NCI-H1436 (cell line): ENCODE measurements at places on chromosomes 5 and 9.

DNA sequence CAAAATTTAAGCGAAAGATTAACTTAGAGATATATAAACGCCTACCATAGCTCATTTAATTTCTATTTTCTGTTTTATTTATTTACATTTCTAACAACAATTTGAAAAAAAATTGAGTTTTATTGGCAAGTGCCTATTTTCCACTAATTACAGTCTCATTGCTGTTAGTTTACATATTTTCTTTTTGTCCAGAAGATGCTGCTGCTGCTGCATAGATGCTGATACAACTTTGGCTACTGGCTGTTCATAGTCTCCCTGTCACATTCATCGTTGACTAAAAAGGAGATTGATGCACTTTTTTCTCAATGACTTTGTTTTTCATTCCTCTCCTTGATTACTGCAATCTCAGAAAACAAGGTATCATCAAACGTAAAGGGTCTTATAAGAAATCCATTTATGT is 235.4 kb downstream of the CDH9 start:
- no peak for DNase-seq

- peak; percentile 28 for DNase-seq
These were observed at the start of gene RANBP17 for GRCh38 chr5:170861917-170862766. Gene RANBP17 (plus strand): TSS chr5:170862018.

DNA sequence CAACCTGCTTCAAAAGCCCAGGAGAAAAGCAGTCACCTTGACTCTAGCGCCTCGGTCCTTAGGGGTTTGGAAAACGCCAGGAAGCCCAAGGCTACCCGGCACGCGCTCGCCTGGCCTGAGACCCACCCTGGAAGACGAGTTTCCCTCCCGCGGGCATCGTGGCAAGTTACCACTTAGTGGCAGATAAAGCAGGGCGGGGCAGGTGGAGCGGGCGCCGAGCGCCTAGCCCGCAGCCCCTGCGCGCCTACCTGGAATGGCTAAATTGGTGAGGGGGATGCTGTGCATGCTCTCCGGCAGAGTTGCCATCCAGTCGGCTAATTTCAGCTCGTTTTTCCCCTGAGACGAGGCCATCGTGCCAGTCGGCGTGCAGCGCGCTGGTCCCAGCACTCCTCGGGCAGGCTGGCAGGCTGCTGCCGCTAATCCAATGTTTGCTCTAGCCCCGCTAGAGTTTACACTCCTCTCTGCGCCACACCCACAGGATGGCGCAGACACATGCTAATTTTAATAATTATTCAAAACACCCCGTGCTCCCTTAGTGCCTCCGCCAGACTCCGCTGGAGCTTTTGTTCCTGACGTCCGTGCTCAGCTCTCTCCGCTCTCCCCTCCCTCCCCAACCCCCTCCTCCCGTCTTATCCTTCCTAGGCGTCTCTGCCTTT is at the start of gene PLCXD3:
TSS of gene PLCXD3 (minus strand) at position 426 of the 656 bp plus-strand sequence. CDS start at position 351, 75 bp downstream.
- peak; percentile 73 for DNase-seq

DNA sequence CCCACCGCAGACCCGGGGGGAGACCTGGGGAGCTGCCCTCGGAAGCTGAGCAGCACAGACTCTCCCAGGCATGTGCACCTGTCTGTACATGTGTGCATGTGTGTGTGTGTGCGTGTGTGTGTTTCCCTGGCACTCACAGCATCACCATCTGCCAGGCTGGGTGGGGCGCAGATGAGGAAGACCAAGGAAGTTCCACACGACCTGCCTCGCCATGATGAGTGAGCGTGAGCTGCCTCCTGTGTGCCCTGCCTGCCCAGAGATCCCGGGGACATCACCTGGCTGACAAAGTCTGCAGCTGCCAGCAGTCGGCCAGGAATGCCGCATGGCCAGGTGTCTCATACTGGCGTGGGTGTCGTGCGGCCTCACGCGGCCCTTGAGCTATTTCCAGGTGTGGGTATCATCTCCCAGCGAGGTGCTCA is 4.0 kb upstream of the GPSM1 start:
- no peak for DNase-seq

GRCh38 chr9:72480921-72481320 is 40.5 kb upstream of the TMC1 start:
- DNase-seq, result no peak

DNA sequence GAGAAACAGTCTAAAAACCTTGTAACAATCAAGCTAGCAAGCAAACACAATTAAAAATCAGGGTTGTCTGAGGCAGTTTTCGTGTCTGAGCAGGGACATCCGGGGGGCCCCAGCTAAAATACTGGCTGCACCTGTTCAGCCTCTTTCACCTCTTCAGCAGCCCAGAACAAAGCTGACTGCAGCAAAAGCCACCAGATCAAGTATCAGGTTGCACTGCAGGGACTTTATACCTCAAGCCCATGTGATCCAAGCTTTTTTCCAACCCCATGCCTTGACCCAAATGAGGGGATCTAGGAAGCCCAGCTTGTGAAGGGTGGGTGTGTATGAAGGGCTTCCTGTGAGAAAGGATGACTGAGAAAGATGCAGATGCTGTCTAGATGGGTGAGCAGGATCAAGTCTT is 133.4 kb downstream of the SEMA6A start:
- DNase-seq, result no peak

GRCh38 chr5:23302438-23302837 is 205.0 kb upstream of the PRDM9 start:
- no peak for DNase-seq

DNA sequence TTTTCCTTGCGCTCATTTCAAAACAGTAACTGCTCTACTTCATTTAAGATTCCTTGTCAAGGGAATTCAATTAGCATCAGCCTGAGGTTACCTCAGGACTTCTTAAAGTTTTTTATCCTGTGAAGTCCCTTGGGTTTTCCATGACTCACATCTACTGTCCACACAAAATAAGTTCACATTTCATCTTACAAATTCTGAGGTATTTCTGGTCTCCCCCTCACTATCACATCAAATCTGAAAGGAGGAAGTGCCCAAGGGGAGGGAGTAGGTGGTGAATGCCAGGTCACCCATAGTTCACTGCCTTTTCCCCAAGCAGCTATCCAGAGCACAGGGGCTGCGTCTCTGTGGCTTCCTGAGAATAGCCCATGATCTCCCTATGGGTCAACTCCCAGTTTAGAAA is 227.1 kb upstream of the NREP start:
- DNase-seq, result no peak

GRCh38 chr5:56735849-56736641 is 79.3 kb upstream of the MAP3K1 start:
- no peak for DNase-seq

DNA sequence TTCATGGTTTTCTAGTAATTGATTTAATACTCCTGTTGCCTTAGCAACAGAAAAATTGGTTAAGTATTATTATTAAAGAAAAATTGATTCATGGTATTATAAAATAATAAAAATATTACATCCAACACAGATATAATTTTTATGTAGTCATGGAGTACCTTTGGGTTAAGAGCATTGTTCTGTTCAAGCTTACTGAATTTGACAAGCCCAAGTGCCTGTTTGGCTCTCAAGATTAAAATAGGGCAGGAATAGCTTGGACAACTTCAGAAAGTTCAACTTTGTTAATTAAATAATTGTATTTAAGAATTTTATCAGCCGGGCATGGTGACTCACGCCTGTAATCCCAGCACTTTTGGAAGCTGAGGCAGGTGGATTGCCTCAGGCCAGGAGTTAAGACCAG is 82.0 kb downstream of the NIPBL start:
- no peak for DNase-seq

- DNase-seq, result no peak
These were observed 2.8 kb downstream of the GBGT1 start for GRCh38 chr9:133160742-133161546.

DNA sequence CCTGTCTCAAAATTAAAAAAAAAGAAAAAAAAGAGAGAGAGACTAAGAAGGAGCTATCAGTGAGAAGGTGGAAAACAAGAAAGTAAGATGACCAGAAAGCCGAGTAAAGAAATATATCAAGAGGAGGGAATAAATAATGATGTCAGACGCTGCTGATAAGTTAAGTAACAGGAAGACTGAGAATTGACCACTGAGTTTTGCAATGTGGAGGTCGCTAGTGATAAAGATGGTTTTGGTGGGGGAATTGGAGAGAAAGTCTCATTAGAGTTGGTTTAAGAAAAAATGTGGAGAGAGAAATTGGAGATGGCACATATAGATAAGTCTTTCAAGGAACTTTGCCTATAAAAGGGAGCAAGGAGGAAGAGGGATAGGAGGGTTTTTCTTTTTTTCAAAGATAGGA is 91.9 kb downstream of the RAD23B start:
- no peak for DNase-seq

- no peak for DNase-seq
These were observed 2.9 kb downstream of the SV2C start for GRCh38 chr5:76086095-76086494.

DNA sequence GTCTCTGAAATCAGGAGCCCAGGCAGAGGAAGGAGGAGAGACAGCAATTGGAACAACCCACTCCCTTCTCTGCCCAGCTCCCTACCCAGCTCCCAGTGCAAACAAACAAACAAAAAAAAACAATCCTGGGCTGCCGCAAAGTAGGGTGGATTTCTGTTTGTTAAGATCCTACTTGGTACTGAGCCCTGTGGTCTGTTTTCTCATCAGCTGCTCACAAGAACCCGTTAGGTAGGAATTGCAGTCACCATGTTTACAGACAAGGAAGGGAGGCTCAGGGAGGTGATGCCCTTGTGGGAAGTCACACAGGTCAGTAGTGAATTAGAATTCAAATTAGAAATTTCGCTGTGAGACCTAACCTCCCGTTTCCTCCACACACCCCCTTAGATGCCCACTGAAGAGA is 128.8 kb upstream of the RAD23B start:
- DNase-seq, result no peak

DNA sequence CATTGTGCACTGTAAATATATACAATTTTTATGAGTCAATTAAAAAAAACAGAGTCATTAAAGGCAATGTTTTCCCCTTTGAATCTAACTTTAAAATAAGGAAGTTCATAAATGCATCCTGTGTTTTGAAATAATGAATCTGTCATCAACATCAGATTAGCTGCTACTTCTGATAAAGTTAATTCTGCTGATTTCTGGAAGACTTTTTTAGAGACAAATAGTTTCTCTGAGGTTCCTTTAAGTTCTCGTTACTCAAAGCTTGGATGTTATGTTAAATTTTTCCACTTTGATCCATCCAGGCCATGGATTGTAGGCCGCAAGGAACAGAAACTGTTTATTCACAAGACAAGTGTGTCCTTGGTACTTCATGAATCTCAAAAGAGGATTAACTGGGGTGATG is 115.5 kb downstream of the CARTPT start:
- DNase-seq, result no peak

DNA sequence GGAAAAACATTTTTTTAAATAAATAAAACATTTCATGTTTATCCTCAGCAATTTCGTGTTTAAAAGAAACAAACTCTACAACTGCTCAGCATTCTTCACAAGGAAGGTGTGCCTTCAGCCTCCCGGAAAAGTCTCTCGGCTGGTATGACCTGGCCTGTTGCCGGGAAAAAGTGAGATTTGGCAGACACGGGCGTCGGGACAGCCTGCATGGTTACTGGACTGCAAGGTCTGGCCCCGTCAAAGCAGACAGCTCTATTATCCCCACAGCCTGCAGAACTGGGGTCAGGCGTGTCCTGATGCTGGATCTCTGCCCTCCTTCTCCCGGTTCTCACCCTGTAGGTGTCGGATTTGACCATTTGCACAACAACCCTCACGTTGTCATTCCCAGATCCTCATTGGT is 120.3 kb upstream of the SPATA31C2 start:
- no peak for DNase-seq

- no peak for DNase-seq
These were observed 13.4 kb upstream of the AFF4 start for GRCh38 chr5:132976852-132977251.

- no peak for DNase-seq
These were observed 174.4 kb downstream of the EBF1 start for GRCh38 chr5:158925314-158925713.
